DMS79 (cell line): ENCODE measurements at places on chromosomes 16 and 17.

GRCh38 chr17:65584604-65585521, 23.4 kb upstream of the AXIN2 start:
- DNase-seq, result no peak

- DNase-seq, result peak; percentile 53
These were observed 71.2 kb upstream of the LGALS9 start for GRCh38 chr17:27559506-27560481.

DNA sequence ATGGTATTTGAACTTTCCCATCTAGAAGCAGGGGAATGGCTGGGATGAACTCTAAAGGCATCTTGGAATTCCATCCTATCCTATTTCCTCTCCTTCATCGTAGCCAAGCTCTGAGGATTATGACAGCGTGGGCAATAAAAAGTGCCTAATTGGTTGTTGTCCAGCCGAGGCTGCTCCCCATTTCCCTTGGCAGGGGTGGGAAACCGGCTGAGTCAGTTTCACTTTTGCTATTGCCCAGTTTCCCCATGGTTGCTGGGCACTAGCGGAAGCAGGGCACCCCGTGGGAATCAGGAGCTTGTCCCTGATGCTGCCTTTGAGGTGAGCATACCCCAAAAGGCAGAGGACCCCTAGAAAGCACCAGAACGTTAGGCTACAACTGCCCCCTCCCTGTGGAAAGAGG, 13.8 kb upstream of the SP2 start:
- DNase-seq, result no peak

DNA sequence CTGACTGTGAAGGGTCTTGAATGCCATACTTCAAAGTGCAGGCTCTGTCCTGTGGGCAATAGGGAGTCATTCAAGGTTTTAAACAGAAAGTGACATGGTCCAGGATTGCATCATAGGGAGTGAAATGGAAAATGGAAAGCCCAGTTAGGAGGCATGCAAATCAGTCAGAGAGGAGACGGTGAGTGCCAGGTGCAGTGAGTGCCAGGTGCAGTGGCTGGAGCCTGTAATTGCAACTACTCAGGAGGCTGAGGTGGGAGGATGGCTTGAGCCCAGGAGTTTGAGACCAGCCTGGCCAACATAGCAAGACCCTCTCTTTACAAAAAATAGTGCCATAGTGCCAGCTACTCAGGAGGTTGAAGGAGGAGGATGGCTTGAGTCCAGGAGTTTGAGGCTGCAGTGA, 35.2 kb upstream of the SIAH1 start:
- DNase-seq, result no peak

- DNase-seq, result no peak
These were observed 80.2 kb upstream of the ALOX12 start for GRCh38 chr17:6915620-6916019.

DNA sequence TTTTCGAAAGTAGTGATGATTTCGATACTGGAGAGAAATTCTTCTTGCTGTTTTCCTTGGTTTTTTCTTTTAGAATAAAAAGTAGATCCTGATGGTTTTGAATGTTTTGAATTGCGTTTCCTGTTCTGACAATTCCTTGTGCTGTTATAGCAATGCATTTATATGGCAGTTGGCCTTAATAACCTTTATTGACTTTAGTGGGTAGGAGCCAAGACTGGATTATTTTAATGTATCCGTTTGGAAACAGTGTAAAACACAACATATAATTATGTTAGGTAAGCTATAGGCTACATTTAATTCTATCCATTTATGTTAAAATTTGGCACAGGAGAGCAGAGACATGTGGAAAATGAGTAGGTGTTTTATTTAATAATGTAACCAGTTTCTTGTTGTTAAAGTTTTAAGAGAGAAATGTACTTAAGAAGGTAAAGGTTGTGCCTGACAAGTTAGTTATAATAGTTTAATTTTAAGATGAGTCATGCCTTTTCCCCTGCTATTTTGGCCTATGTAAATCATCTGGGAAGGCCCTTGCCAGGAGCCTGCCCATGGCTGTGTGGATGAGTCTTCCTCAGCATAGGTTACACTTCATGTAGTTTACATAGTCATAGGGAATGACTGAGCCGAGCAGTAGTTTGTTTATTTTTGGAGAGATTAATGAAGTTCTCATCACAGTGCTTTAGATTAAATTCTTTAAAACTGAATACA, 189.9 kb downstream of the FTO start:
- no peak for DNase-seq

DNA sequence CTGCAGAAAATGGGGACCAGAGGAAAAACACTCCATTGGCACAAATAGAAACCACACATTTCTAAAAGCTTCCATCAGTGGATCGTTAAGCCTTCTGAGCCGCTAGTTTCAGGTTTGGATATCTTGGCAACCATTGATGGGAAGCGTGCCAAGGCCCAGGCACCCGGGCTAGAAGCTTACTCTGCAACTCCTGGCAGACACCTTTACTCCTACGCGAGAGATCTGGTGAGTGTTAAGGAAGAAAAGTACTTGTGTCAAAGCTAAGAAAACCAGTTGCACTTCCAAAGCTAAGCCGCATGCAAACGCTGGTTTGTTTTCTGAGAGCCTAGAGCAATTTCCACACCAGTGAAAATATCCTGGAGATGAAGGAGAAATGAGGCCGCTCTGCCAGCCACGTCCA, 472.4 kb downstream of the PMP22 start:
- no peak for DNase-seq

- DNase-seq, result no peak
These were observed 29.4 kb downstream of the MNT start for GRCh38 chr17:2371183-2372130.

GRCh38 chr16:87025676-87026075, 291.5 kb downstream of the C16orf95 start:
- no peak for DNase-seq

DNA sequence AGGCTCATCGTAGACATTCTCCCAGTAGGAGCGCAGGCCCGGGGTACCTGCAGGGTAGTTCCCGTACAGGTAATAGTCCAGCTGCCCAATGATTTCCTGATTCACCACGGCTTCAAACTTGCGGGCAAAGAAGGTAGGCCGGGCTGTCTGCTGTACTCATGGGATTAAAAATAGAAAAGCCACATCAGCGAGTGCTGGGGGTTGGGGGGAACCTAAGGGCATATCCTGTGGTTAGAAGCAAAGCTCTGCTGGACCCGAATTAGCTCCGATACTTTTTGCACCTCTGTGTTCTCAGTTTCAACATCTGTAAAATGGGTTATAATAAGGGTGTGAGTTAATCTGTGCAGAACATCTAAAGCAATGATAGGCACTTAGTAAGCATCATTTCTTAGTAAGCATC, 336.2 kb downstream of the XYLT1 start:
- no peak for DNase-seq

DNA sequence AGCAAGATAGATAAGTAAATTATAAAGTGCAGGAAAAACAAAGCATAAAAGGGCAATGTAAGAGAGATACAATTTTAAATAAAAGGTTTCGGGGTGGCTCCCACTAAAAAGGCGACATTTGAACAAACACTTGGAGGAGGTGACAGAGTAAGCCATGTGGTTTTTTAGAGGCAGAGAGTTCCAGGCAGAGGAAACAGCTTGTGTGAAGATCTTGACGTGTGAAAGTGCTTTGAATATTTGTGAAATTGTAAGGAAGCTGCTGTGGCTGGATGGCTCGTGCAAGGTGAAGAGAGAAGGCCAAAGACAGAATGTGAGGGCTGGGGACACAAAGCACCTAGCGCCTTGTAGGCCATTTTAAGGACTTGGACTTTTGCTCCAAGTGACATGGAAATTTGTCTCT, 28.6 kb upstream of the HYDIN start:
- DNase-seq, result no peak

- no peak for DNase-seq
These were observed 3.6 kb downstream of the SOX9 start for GRCh38 chr17:72124438-72124775.

DNA sequence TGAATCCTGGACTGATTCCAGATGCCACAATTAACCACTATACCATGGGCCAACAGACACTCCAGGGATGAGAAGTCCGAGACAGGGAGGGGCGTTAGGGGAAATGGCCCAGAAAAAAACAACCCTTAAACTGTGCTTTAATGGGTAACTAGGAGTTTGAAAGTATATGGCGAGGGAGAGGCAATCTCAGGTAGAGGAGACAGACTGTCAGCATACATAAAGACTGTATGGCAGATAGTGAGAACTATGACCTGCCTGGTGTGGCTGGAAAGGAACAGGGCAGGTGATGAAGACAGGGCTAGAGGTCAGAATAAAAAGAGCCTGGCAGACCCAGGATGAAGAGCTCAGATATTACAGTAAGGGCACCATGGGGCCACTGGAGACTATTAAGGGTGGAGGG, 8.1 kb downstream of the ZZEF1 start:
- DNase-seq, result peak; percentile 42

- no peak for DNase-seq
These were observed 20.0 kb upstream of the PABPN1L start for GRCh38 chr16:88886420-88886844.

DNA sequence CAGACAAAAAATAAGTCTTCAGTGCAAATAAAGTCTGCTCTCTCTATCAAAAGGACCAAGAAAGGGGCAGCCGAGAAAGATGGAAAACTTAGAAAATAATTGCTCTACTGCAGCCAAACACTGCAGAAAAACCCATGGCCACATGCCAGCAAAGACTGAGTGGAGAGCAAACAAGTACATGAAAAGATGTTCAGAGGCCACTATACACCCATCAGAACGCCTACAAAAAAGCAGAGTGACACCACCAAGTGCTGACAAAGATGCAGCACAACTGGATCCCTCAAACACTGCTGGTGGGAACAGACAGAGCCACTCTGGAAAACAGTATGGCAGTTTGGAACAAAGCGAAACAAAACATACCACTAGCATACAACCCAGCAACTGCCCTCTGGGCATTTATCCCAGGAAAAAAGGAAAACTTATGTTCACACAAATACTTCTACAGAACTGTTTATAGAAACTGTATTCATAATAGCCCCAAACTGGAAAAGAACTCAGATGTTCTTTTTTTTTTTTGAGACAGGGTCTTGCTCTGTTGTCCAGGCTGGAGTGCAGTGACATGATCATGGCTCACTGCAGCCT, 36.7 kb downstream of the KIAA0753 start:
- DNase-seq, result no peak

DNA sequence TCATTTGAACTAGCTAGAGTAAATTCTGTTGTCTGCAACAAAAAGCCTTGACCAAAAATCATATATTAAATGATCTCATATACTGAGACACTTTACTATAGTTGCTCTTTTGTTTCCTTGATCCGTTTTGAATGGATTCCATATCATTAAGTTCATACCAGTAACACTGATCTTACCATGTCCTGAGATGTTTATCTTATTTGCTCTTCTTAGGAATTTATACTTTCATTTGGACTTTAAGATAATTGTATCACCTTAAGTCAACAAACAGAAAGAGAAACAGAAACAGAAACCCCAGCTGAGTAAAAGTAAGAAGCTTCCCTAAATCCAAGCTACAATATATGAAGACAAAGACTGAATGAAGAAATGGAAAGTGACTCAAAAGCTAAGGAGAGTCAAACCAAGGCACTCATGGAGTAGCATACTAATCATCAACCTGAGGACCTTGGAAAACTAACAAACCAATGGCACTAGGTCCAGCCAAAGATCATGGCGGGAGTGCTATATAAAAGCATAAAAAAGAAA, 106.5 kb upstream of the COX10 start:
- no peak for DNase-seq
